ENCODE measurements at places on chromosomes 7 and 10.

DNA sequence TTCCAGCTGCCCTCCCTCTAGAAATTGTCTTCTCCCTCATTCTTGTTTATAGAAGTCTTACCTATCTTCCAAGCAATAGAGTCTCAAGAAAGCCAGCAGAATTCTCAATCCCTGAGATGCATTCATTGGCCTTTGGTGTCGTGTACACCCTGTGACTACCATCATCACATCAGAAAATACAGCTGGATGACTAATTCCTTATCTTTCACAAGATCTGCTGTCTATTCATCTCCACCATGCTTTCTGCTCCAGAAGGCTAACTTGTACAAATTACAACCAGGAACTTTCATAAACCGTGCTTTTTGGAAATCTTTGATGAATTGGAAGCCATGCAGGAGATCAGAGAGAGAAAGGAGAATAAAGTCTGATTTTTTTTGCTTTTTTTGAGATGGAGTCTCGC lies 1062.9 kb upstream of the GHITM start:
- no peak for ATAC-seq

GRCh38 chr10:46538717-46539426 lies 17.6 kb downstream of the GPRIN2 start:
- peak; percentile 67 for ATAC-seq

DNA sequence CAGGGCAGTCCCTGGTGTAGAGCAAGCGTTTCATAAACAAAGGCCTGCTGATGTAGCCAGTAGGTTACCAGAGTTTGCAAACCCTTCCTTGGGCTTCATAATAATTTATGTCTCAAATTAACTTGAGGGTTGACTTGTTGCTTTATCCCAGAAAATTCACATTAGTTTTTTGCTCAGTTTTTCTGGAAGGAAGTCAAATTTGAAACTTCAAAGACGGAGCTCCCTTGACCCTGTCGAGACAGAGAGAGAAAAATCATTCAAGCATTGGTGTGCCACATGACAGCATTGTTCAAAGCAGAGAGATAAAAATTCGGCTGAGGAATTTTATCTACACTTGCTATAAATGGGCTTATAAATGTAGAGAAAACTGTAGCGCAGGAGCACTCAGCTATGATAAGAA lies 627.7 kb downstream of the TNS3 start:
- ATAC-seq, result no peak

DNA sequence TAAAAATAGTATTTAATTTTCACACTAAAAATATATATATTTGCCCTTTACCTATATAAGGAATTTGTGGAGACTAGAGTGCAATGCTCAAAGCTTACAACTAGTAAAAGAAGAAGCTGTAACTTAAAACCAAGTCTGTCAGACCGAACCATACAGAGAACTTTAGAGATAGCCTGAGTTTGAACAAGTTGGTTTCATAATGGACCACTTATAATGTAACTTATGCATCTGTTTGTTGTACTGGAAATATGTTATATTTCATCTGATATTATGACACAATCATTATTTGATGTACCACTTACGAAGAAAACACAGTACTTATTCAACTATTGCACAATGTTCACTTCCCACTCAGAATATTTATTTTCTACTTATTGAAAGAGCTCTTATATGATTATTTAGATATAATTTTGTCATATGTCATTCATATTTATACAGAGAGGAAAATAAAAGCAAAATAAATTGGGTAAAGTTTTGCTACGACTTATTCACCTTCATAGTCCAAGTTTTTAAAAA lies 462.8 kb downstream of the ATRNL1 start:
- no peak for ATAC-seq

DNA sequence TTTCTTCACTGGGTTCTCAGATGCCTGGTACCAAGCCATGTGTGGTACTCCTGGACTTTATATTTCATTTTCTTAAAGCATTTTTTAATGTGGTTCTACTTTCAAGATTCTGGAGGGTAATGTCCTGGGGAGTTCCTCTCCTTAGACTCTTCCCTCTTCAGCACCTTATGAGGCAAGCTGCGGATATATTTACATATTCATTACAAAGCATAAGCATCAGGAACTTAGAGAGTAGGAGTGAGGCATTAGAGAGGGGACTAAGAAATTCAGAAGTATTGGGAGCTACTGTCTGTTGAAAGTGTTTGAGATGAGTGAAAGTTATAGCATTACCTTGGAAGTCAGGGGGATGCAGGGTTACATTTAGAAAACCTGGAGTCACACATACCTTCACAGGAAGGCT lies 20.8 kb downstream of the AUTS2 start:
- ATAC-seq, result no peak

- ATAC-seq, result no peak
Measured at GRCh38 chr7:135100856-135101255, 47.0 kb upstream of the TMEM140 start.

- ATAC-seq, result no peak
Measured at GRCh38 chr7:125118444-125118843, 188.8 kb upstream of the POT1 start.

- peak; percentile 13 for ATAC-seq
Measured at GRCh38 chr7:4774658-4775249, 669 bp upstream of the AP5Z1 start.

- no peak for ATAC-seq
Measured at GRCh38 chr7:28977881-28978280, 19.8 kb upstream of the TRIL start.

GRCh38 chr7:87155788-87156187 lies 3.5 kb downstream of the DMTF1 start:
- ATAC-seq, result no peak

DNA sequence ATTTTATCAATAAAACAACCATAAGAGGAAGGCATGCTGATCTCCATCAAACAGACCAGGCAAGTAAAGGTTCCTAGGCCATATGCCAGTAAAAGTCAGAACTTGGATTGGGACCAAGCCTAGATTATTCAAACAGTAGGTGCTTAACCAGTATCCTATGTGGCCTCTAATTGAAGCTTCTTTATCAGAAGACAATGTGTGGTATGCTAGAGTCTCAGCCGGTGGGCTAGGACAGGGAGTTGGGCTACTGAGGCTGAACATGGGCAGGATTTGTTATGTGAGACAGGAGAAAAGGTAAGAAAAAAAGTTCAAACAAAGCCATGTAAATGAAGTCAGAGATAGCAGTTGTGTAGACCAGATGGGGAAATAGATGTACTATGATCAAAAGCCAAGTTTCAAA lies 413.7 kb upstream of the GHITM start:
- ATAC-seq, result no peak

- no peak for ATAC-seq
Measured at GRCh38 chr10:62147425-62147824, 121.2 kb downstream of the RTKN2 start.

GRCh38 chr10:74586088-74586585 lies 240.3 kb upstream of the KAT6B start:
- no peak for ATAC-seq

- peak; percentile 13 for ATAC-seq
Measured at GRCh38 chr7:5425507-5426225, 2.0 kb upstream of the TNRC18 start.

GRCh38 chr7:49119706-49120105 lies 195.4 kb downstream of the CDC14C start:
- ATAC-seq, result no peak

- ATAC-seq, result no peak
Measured at GRCh38 chr7:39987641-39988347, 37.7 kb downstream of the CDK13 start.

DNA sequence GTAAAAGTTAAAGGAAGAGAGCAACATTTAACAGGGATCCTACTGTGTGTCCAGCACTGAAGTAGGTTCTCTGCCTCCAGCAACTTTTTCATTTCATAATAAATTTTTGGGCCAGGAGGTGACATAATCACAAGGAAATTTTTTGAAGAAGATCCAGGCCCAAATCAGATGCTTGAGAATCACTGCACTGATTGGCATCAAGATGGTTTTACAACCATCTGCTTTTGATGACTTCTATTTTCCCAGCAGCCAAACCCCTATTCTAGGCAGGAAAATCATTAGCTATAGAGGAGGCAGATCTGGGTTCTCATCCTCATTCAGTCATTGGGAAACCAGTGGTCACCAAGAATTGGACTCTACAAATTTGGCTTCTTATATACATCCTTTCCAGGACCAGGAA lies 79.0 kb downstream of the ARL4A start:
- no peak for ATAC-seq

DNA sequence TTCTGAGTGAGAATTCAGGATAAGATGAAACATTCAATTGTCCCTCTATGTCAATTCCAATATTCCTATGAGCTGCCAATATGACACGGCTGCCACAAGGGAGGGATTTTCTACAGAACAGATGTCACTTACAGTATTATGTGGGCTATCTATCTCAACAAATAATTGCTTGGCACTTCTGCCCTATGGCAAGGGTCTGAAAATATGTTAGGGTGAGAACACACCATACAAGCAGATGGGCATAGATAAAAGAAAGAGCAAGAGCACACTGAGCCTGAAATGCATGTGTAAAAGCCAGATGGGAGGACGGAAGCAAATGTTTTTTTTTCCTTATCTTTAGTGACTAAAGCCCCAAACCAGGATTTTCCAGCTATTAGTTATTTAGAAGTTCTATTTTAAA lies 70.1 kb upstream of the TFEC start:
- ATAC-seq, result no peak

- peak; percentile 18 for ATAC-seq
Measured at GRCh38 chr10:103917302-103918052, 507 bp downstream of the STN1 start.

DNA sequence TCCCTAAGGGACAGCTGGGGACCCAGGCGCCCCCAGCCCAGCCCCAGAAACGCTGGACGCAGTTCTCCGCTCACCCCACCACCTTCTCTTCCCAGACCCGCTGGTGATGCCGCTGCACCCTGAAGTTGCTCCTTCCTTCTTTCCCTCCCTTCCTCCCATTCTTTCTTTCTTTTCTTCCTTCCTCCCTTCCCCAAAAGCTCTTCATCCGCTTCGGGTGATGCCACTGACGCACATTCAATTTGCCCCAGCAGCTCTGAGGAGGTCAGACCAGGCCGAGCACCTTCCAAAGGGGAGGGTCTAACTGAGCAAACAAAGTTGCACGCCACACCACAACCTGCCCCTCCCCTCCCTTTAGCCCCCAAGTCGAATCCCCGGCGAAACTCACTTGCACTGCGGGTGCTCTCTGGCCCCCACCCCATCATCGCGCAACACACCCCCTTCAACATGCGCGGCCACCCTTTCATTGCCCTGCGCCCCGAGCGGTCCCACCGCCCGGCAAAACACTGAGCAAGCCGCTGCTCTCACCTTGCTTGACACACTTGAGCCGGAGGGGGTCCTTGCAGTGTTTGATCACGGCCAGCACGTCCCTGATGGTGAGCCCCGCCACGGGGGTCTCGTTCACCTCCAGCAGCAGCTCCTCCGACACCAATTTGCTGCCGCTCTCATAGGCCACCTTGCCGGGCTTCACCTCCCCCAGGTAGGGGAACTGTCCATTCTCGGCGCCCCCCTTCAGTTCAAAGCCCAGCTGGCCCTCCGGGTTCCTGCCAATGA lies 787 bp downstream of the MAGI2 start:
- peak; percentile 20 for ATAC-seq

DNA sequence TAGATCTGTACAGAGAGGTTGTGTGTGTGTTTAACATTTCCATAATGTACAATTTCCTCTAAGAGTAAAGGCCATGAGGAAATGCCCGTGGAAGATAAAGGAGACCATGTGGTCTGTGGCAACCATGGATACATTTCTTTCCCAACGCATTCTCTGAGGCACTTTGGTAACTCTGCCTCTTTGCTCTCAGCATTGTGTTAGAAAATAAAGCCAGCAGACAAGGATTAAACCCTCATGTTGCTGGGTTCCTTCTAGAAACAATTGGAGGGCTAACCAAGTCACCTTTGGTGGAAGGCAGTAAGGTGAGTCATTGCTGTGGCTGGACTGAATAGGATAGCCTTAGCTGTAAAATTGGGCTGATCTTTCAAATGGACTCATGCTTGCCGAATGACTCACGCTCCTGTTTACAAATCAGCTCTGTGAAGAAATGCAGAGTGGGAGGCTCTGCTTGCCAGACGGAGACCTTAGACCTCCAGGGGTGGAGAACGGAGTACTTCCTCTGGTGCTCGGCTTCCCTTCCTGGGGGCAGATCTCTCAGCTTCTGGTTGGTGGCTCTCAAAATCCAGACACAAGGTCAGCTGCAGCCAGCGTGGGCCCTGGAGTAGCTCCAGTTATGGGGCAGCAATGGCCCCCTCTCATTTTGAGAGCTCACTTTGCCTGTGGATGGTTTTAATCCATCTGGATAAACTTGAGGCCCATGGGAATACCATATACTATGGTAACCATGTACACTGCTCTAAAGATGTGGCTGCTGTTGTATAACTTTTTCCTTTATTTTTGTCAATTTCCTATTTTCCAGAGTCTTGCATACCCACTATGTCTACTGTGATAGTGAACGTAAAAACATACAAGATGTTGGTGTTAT lies 137.3 kb downstream of the TCF7L2 start:
- peak; percentile 92 for ATAC-seq

DNA sequence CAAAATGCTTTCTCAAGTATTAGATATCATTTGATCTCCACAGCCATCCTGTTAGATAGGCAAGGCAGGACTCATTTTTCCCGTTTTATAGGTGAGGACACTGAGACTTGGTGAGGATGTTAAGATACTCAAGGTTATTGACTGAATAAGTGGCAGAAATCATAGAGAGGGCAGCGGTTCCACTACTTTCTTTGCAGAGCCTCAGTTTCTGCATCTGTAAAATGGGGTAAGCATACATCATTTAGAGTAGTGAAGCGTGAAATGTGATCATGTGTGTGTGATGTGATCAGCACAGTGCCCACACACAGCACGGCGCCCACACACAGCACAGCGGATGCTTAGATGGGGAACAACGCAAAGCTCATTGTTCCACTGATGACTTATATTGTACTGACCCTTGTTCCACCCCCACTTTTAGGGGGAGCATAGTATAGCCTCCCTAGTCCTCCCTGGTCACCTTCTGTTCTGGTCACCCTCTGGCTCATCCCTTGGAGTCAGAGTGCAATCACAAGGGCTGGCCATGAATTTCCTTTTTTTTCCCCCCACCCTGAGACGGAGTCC lies 10.5 kb downstream of the UBTD1 start:
- ATAC-seq, result no peak

- ATAC-seq, result no peak
Measured at GRCh38 chr10:18400906-18401245, 250.5 kb downstream of the NSUN6 start.

DNA sequence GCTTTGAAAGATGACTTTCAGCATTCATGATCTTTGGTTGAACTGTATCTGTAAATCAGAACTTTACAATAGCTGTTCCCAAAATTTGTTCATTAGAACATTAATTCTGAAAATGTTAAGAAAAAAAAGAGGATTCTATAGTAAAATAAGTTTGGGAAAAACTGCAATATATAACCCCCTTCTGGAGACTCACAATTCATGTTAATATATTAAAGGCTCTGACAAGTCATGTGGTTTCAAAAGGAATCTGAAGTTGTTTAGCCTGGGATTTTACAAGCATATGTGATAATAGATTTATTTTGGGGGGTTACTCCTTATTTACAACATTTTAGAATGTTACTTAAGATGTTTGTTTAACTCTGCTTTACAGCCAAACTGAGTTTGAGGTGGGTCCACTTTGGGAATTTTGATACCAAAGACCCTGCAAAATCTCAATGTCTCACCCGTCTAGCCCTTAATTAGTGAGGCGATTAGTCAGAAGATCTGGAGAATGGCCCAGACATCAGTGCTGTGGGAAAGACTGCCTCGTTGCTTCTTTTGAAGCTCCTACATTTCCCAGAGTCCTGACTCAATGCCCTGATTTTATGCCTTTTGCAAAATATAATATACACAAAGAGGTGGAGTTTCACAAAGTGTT lies 40.0 kb downstream of the CDK1 start:
- no peak for ATAC-seq
